GM04504 (cell line): ENCODE measurements at places on chromosomes 11 and 22.

- DNase-seq, result no peak
Observed at GRCh38 chr11:74388678-74389327, 9.4 kb downstream of the PGM2L1 start.

DNA sequence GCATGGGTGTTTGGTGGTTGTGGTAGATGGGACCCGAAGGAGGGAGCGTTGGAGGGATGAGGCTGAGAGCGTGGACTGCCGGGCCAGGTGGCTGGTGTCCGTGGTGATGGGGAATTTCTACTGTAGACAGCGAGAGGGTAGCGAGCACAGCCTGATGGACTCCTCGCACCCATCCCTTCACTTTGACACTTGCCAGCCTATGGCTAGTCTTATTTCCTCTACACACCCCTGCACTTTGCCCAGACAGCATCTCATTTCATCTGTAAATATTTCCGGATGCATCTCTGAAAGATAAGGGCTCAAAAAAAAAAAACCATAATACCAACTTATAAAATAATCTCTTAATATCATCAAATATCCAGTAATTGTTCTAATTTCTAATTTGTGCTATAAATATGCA is 5.8 kb downstream of the OMP start:
- no peak for DNase-seq

GRCh38 chr22:42991010-42991651 is 23.8 kb downstream of the PACSIN2 start:
- peak; percentile 71 for DNase-seq

GRCh38 chr22:31278151-31278621 is 14.1 kb downstream of the PIK3IP1 start:
- no peak for DNase-seq

DNA sequence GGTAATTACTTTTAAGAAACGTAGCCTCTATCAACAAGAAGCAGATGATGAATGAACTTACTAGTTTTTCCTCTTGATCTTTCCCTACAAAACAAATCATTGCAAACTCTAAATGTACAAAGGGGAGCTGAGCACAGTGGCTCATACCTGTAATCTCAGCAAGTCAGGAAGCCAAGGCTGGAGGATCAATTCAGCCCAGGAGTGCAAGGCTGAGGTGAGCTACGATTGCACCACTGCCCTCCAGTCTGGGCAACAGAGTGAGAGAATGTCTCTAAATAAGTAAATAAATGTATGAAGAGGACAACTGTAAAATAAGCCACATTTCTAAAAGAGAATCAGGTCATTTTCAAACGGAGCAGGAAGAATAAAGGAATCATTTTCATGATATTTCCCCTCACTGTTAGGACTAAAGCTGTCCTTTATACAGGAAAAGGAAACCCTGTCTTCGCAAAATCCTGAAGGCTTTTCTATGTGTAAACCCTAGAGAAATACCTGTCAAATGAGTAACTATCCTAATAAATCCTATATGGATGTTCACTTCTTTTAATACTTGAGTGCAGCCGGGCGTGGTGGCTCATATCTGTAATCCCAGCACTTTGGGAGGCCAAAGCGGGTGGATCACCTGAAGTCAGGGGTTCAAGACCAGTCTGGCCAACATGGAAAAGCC is 41.2 kb downstream of the RRAS2 start:
- DNase-seq, result no peak

DNA sequence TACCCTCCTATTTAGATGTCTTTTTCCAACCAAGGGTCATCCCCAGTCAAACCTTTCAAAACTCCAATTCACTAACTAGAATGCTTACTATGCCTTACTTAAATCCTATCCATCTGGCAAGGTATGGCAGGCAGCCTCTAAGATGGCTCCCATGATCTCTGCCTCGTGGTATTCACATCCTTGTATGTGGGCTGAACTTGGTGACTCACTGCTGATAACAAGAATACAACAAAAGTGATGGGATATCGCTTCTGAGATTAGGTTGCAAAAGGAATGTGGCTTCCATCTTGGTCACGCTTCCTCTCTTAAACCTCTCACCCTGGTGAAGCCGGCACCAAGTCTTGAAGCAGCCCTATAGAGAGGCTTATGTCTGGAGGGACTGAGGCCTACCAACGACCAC is 29.6 kb upstream of the UPB1 start:
- no peak for DNase-seq

GRCh38 chr11:109864834-109865547 is 228.2 kb upstream of the ZC3H12C start:
- no peak for DNase-seq

- DNase-seq, result no peak
Observed at GRCh38 chr11:30594646-30595411, 8.7 kb upstream of the MPPED2 start.

DNA sequence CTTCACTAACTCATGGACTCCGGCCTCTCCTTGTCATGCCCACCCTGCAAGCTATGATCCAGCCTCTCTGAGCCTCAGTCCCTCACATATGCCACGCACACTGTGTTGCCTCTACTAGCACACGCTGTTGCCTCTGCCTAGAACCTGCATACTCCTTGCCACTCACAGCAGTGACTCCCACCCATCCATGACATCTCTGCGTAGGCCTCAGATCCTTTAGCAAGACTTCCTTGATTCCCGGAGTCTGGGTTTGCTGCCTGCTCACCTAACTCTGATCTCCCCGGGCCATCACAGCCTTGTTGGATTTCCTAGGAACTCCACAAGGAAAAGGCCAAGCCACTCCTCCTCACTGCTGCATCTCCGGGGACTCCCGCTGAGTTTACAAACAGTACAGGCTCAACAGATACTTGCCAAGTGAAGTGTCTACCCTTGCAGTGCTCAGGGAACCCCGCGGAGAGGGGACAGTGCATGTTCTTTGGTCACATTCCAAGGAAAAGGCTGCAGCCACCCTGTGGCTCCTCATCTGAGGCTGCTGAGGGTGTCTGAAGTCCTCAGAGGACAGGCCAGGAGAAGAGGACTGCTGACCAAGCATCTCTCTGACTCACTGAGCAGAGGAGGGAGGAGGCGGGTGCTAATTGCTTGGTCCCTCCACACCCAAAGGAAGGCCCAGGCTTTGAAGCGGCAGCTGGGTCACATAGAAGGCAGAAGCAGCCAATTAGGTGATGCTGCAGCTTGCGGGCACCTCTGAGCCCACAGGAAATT is 42.4 kb upstream of the NAV2 start:
- DNase-seq, result no peak

GRCh38 chr22:46009730-46010129 is 32.8 kb upstream of the WNT7B start:
- no peak for DNase-seq

GRCh38 chr22:44382116-44383038 is 69.6 kb upstream of the SHISAL1 start:
- DNase-seq, result no peak

DNA sequence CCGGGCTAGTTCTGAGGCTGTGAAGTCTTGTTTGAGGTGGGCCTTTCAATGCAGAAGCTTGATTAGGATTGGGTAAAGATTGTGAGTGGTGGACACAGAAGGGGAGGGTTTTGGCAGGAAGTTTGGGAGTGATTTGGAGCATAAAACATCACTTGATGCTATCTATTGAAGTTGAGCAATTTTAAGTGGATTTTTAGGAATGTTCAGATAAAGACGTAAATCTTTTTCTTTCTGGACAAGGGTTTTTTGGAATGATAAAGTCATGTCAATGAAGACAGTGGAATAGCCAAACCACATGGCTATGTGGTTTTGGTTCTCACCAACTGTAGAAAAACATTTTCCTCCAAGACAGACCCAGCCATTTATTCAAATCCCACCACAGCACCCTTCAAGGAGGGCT is 111.2 kb upstream of the SNX19 start:
- no peak for DNase-seq

DNA sequence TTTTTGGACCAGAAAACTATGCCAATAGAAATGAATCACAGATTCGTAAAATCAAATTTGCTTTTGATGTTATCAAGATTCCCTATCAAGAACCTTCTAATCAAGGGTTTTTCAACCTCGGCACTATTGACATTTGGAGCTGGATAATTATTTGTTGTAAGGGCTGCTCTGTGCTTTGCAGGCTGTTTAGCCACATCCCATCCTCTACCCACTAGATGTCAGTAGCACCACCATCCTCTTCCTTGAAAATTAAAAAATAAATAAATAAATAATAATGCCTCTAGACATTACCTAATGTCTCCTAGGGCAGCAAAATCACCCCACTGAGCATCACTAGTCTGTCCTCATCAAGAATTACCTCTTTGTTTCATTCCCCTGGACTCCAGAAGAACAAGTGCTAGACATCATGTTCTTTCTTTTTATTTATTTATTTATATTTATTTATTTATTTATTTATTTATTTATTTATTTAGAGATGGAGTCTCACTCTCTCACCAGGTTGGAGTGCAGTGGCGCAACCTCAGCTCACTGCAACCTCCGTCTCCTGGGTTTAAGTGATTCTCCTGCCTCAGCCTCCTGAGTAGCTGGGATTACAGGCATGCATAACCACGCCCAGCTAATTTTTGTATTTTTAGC is 744.7 kb downstream of the KCNA4 start:
- DNase-seq, result no peak

GRCh38 chr11:104570078-104570701 is 328.1 kb downstream of the CASP12 start:
- no peak for DNase-seq

DNA sequence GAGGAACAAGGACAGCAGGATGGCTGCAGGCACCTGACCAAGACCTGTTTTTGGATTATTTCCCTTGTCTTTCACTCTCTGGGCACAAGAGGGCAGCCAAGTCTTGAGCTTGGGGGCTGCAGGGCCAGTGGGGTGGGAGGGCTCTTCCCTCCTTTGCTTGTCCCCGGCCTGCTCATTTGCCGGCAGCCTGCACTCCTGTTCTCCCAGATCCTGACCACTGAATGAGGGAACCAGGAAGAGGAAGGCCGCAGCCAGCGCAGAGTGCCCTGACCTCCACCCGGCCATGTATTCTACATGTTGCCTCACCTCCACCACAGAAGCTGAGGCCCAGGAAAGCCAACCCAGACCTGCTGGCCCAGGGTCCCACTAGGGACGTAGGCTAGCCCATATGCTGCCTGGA is 15.5 kb upstream of the NNMT start:
- DNase-seq, result peak; percentile 63

DNA sequence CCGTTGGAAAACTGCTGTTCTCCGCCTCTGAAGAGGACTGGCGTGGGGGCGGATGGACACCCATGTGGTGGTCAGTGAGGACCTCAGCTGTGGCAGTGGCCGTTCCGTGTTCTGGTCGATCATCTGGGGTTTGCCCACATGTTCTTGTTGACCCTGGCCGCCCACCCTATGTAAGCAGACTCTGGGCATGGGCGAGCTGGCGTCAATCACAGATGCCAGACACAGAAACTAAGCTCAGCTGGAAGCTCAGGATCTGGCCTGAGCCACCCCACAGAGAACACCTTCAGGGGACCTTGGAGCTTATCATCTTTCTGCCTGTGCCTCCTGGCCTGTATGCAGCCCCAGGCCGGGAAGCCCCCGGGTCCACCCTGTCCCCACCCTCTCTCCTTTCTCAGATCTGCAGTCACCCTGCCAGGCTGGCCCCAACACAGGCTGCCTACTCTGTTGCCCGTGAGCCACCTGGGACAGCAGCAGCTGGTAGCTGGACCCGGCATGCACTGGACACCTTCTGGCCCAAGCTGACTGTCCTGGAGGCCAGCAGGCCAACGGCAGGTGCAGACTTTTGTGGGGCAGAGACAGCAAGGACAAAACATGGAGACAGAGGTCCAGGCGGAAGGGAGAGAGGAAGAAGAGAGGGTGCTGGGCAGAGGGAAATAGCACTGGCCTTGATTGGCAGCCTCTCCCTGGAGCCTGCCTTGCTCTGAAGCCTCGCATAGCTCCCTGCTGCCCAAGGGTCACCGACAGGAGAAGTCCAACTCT is 91.5 kb downstream of the PHF21B start:
- DNase-seq, result no peak

DNA sequence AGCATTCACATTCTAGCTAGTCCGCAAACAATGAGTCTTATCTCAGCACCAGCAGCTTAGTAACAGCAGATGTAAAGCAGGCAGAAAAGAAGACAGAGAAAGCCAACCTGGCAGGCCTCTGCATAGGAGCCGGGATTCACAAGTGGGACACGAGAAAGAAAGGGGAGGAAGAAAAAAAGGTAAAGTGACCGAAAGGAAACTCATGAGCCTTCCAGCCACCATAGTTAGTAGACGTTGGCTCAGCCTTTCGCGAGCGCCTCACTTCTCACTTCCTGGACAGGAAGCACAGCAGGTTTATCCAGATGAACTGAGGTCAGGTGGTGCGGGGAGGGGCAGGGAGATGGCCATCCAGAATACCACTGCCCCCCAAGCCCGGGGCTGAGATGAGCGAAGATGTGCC is 19.7 kb upstream of the KAT5 start:
- no peak for DNase-seq

- no peak for DNase-seq
Observed at GRCh38 chr11:128294001-128294670, 293.2 kb downstream of the ETS1 start.

- DNase-seq, result no peak
Observed at GRCh38 chr11:73201888-73202780, 15.9 kb upstream of the P2RY2 start.

DNA sequence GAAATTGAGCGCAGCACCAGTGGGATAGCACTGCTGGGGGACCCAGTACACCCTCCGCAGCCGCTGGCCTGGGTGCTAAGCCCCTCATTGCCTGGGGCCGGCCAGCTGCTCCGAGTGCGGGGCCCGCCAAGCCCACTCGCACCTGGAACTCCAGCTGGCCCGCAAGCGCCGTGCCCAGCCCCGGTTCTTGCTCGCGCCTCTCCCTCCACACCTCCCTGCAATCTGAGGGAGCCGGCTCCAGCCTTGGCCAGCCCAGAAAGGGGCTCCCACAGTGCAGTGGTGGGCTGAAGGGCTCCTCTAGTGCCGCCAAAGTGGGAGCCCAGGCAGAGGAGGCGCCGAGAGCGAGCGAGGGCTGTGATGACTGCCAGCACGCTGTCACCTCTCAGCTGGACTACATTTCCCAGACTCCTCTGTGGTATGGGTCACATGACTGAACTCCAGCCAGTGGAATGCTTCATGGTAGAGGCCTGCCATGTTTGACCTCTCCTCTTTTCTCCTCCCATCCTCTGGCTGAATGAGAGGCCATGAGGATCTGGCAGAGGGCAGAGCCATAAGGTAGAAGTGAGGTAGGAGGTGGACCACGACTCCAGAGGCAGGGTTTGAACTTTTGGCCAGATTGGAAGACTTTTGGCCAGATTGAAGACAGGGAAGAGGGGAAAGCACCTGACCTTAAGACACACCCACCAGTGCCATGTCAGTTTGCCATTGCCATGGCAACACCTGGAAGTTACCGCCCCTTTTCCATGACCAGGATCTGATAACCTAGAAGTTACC is 6.2 kb downstream of the MRGPRD start:
- no peak for DNase-seq

DNA sequence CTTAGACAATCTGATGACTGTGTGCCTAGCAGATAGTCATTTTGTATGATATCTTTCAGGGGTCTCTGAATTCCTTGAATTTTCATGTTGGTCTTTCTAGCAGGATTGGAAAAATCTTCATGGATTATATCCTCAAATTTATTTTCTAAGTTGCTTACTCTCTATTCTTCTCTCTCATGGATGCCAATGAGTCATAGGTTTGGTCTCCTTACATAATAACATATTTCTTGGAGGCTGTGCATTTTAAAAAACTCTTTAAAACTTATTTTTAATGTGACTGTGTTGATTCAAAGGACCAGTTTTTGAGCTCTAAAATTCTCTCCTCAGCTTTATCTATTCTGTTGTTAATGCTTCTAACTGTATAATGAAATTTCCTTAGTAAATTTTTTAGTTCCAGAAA is 198.7 kb downstream of the AASDHPPT start:
- no peak for DNase-seq

- peak; percentile 29 for DNase-seq
Observed at GRCh38 chr11:87879118-87879517, 296.1 kb downstream of the RAB38 start.
